ENCODE measurements at places on chromosomes 2 and 18. TPM values are rescaled to one million over a fixed set of nuclear protein-coding genes. Genes with fewer than 3 reads are reported as not detected.

- no peak overlapping the region for H3K4me3 ChIP-seq
- DNase-seq: no peak
- no peak overlapping the region for H3K27ac ChIP-seq
- H3K27me3 ChIP-seq: no peaks in the 10 kb centered on the region
- H3K36me3 ChIP-seq: no peaks in the 10 kb centered on the region
Observed at GRCh38 chr2:29267720-29268119, 152.5 kb downstream of the CLIP4 start.

DNA sequence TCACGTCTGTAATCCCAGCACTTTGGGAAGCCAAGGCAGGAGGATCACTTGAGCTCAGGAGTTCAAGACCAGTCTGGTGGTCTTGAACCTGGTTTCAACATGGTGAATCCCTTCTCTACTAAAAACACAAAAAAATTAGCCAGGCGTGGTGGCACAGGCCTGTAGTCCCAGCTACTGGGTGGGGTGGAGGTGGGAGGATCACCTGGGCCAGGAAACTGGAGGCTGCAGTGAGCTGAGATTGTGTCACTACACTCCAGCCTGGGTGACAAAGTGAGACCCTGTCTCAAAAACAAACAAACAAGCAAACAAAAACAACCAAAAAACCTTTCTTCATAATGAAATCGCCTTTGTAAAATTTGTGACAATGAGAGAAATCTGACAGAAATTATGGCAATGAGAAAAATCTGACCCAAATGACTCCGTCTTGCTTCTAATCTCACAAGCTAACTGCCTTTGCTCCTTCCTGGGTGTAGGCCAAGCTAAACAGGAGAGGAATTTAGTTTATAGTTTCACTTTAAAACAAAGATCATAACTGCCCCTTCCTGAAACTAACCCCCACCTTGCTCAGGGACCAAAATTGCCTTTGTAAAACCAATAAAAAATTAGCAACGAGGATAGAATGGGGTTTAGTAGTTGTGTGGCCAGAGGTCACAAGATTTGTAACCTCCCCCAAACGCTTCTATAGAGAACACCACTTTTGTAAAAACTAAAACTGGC is 60.7 kb upstream of the KIF5C start:
- H3K27me3 ChIP-seq: peaks cover 11% of the 10 kb centered on the region
- H3K4me1 ChIP-seq: no peaks in the 10 kb centered on the region
- H3K36me3 ChIP-seq: no peaks in the 10 kb centered on the region

DNA sequence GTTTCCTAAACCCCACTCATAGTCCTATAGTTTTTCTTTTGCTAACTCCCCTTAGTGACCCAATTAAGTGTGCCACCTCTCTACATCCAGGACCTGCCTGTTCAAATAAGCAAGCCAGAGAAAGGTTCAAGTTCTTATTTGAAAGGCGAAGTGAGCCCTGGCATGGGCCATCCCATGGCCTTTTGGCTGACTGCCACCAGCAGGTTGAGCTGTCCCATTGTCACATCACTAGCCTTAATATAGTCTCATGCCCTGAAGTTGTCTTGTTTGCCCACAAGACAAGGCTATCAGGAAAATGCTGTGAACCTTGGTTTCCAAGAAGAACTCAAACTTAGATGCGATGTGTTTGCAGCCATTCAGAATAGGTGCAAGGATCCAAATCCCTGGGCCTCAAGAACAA is 158.8 kb downstream of the SH3RF3 start:
- H3K4me3 ChIP-seq: no peak overlapping the region
- peak; percentile 77 for DNase-seq
- H3K27me3 ChIP-seq: no peaks in the 10 kb centered on the region
- peak overlapping the region; percentile 15 for H3K27ac ChIP-seq
- H3K4me1 ChIP-seq: peaks cover 51% of the 10 kb centered on the region

GRCh38 chr2:179952658-179953057 is 54.4 kb downstream of the CWC22 start:
- H3K27me3 ChIP-seq: no peaks in the 10 kb centered on the region
- no peak overlapping the region for H3K27ac ChIP-seq
- peaks cover 3% of the 10 kb centered on the region for H3K36me3 ChIP-seq
- no peak for DNase-seq
- no peak overlapping the region for H3K4me3 ChIP-seq

- H3K36me3 ChIP-seq: no peaks in the 10 kb centered on the region
- H3K27ac ChIP-seq: no peak overlapping the region
- no peak for DNase-seq
- no peak overlapping the region for H3K4me3 ChIP-seq
- H3K27me3 ChIP-seq: no peaks in the 10 kb centered on the region
Observed at GRCh38 chr2:44246840-44247369, 28.4 kb upstream of the SLC3A1 start.

DNA sequence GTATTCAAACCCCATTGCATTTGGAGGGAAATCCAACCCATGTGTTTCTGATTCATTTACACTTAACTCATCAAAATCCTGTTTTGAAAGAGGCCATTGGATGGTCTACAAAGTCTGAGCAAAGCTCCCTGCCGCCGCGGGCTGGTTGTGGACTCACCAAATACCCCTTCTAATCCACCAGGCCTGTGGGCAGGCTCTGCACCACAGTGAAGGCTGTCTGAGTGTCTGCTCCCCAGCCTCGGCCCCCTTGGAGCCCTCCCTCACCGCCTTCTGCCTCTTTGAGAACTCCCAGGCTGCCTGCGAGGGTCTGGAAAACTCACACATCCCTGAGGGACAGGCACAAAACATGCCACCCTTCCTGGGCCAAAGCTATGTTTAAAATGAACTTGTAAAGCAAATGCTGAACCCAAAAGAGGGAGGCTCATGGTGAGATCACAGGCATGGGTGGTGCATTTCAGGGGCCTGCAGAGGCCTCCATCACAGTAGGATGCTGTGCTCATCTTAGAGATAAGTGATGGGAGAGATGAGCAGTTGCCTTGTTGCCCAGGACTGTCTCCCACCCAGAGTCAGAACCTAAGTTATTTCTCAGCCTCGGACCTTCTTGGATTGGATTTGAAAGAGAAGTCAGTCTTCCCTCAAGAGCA is 225.0 kb downstream of the CYP26B1 start:
- H3K27me3 ChIP-seq: no peaks in the 10 kb centered on the region
- H3K4me3 ChIP-seq: no peak overlapping the region
- H3K27ac ChIP-seq: no peak overlapping the region
- DNase-seq: no peak

- no peak overlapping the region for H3K4me3 ChIP-seq
- DNase-seq: no peak
- H3K27me3 ChIP-seq: no peaks in the 10 kb centered on the region
- no peaks in the 10 kb centered on the region for H3K36me3 ChIP-seq
Observed at GRCh38 chr2:206432193-206433082, 10.9 kb upstream of the ADAM23 start.

WDFY1 gene
- total RNA-seq: 21.8 TPM

GRCh38 chr18:41871229-41872000 is 83.6 kb upstream of the PIK3C3 start:
- H3K27me3 ChIP-seq: no peaks in the 10 kb centered on the region
- no peak overlapping the region for H3K27ac ChIP-seq
- H3K4me3 ChIP-seq: no peak overlapping the region
- no peaks in the 10 kb centered on the region for H3K36me3 ChIP-seq

DNA sequence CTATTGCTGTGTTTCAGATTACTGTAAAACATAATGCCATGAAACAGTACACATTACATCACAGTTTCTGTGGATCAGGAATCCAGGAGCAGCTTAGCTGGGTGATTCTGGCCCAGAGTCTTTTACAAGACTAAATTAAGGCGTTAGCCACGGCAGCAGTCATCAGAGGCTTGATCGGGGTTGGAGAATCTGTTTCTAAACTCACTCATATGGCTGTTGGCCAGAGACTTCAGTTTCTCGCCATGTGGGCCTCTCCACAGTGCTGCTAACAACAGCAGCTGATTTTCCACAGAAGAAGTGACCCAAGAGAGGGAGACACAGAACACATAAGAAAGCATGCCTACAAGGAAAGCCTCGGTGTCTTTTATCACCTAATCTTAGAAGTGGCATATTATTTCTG is 89.2 kb upstream of the MYO3B start:
- no peak for DNase-seq
- no peaks in the 10 kb centered on the region for H3K27me3 ChIP-seq
- peaks cover 6% of the 10 kb centered on the region for H3K4me1 ChIP-seq
- H3K4me3 ChIP-seq: no peak overlapping the region
- no peaks in the 10 kb centered on the region for H3K36me3 ChIP-seq

- H3K4me3 ChIP-seq: no peak overlapping the region
- H3K36me3 ChIP-seq: no peaks in the 10 kb centered on the region
- no peak for DNase-seq
- no peaks in the 10 kb centered on the region for H3K4me1 ChIP-seq
Observed at GRCh38 chr2:122061831-122062230, 306.4 kb downstream of the TSN start.

- H3K27ac ChIP-seq: no peak overlapping the region
- H3K27me3 ChIP-seq: no peaks in the 10 kb centered on the region
- H3K36me3 ChIP-seq: no peaks in the 10 kb centered on the region
- H3K4me3 ChIP-seq: no peak overlapping the region
- no peaks in the 10 kb centered on the region for H3K4me1 ChIP-seq
- DNase-seq: no peak
Observed at GRCh38 chr2:125961739-125962138, 694.2 kb upstream of the GYPC start.

DNA sequence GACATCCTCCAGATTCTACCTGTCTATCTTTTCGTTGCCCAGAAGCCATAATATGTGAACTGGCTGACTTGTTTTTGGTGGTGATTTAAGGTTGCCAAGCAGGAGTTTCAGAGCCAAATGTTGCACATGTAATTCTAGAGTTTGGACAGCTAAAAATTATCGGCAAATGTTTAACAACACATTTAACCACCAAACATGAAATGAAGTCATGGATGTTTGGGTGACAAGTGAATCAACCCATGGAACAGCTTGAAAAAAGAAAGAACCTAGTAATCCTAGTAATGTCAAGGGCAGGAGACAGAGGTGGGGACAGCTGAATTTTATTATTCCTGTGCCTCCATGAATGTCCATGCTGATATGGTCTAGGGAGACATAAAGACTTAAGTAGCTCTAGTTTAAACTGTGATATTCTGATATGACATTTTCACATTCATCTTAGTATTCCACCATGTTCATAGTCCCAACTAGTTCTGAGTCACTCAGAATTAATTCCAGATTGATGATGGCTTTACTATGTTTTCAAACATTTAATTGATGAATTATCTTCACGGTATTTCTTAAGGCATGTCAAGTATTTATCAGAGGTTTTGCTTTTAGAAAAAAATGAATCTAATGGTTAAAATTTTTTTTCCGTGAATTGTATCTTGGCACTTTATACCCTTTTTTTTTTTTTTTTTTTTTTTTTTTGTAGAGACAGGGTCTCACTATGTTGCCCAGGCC is 101.7 kb downstream of the SOCS6 start:
- H3K27ac ChIP-seq: no peak overlapping the region
- H3K27me3 ChIP-seq: no peaks in the 10 kb centered on the region
- no peak for DNase-seq
- H3K4me3 ChIP-seq: no peak overlapping the region
- no peaks in the 10 kb centered on the region for H3K4me1 ChIP-seq
- H3K36me3 ChIP-seq: no peaks in the 10 kb centered on the region

GRCh38 chr2:49404108-49404507 is 249.8 kb upstream of the FSHR start:
- H3K27me3 ChIP-seq: no peaks in the 10 kb centered on the region
- H3K36me3 ChIP-seq: no peaks in the 10 kb centered on the region
- H3K4me1 ChIP-seq: no peaks in the 10 kb centered on the region
- no peak overlapping the region for H3K27ac ChIP-seq

DNA sequence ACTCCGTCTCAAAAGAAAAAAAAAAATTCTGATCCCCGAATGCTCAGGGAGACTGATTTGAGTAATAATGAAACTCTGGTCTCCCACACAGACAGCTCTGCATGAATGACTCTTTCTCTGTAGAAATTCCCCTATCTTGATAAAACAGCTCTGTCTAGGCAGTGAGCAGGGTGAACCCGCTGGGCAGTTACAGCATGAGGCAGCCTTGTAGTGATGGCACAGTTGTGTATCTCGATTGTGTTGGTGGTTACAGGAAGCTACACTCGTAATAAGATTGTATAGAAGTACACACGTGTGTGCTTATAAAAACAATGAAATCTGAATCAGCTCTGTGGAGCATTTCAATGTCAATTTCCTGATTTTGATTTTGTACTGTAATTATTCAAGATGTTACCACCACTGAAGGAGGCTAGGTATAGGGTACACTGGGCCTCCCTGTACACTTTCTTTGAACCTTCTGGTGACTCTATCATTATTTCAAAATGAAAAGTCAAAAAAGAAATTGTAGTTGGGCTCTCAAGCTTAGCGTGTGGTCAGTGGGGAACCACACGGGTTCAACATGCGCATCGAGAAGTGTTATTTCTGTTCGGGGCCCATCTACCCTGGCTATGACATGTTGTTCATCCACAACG is 34.9 kb upstream of the ATP8B1 start:
- H3K36me3 ChIP-seq: no peaks in the 10 kb centered on the region
- no peak overlapping the region for H3K27ac ChIP-seq

GRCh38 chr2:3523551-3524041 is 4.3 kb upstream of the ADI1 start:
- no peak overlapping the region for H3K4me3 ChIP-seq
- peaks cover 20% of the 10 kb centered on the region for H3K4me1 ChIP-seq
- H3K27ac ChIP-seq: no peak overlapping the region
- no peaks in the 10 kb centered on the region for H3K27me3 ChIP-seq
- H3K36me3 ChIP-seq: no peaks in the 10 kb centered on the region
- DNase-seq: no peak

DNA sequence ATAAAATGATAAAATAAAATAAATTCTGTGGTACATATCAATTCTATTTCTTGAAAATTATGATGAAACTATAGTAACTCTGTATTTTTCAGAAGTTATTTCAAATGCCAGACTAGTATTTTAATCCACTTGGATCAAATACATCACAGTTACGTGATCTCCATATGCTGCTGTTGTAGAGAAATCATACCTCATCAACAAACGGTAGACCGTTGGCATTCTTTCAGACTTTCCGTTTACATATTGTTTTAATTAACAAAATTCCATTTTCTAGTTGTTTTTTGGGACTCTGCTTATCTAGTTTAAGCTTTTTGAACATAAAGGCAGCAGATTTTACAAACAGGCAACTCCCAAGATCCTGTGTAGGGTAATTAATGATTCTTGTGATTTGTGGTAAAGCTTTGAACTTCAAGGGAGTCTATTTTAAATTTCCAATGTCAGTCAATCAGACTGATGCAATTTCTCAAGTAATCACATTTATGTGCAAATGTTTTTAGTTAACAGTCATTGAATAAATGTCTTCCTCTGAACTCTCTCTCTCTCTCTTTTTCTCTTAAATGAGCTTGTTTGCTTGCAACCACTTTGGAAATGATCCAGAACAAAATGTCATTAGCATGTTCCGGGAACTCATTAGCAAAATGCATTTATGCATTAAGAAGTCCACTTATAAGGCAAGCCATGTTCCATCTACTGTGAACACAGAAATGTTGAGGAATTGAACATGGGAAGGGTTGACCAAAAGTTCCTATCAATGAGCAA is 31.8 kb downstream of the NYAP2 start:
- H3K4me3 ChIP-seq: no peak overlapping the region
- no peaks in the 10 kb centered on the region for H3K36me3 ChIP-seq
- no peaks in the 10 kb centered on the region for H3K27me3 ChIP-seq

SLC11A1 gene
- 2.1 TPM for total RNA-seq

GRCh38 chr18:25814841-25815458 is 275.5 kb downstream of the SS18 start:
- no peaks in the 10 kb centered on the region for H3K36me3 ChIP-seq
- no peak overlapping the region for H3K4me3 ChIP-seq
- H3K27ac ChIP-seq: no peak overlapping the region
- DNase-seq: no peak
- no peaks in the 10 kb centered on the region for H3K27me3 ChIP-seq

Data from psoas muscle (tissue), 8 donors.